ENCODE measurements at places on chromosomes 2 and 18.

DNA sequence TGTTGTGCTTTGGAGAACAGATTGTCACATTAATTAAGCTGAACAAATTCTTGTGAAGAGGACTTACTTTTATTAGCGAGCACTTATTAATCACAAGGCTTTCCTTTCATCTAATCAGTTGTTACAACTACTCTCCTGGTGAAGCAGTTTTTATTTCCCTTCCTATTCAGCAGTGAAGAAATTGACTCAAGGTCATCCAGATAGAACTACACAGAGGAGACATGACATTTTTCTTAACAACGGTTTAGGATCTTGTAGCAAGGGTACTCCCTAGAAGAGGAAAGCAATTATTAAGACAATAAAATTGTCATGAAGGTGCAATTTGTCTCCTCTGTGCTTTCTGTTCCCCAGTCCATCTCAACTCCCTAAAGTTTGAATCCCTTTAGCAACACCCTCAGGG, 61.3 kb downstream of the POLE4 start:
- no peak for DNase-seq

- no peak for DNase-seq
Observed at GRCh38 chr2:69579536-69579935, 64.0 kb downstream of the AAK1 start.

- DNase-seq, result no peak
Observed at GRCh38 chr2:149226790-149227189, 103.6 kb upstream of the LYPD6 start.

DNA sequence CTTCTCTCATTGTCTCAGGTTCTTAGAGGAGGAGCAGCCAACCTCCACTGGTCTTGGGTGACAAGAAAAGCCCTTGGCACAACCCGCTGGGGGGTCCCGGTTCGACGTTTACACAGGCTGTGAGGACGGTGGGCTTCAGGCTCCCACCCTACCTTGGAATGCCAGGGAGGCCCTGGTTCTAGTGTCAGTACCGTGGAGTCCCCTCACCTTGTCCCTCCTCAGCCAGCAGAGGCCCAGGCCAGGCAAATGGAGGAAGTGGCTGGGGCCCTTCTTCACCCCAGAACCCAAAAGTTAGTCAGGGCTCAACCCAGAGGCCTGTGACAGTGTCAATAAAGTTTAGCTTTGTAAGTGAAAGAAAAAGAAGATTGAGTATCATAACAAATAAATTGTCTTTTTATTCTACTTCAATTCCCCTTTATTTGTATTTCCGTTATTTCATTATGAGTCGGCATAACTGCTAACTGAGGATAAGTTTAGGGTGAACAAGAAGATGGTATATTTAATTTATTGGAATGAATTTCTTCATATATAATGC, 62.6 kb upstream of the ZSWIM2 start:
- no peak for DNase-seq

- no peak for DNase-seq
Observed at GRCh38 chr18:14959550-14959949, 211.6 kb downstream of the ANKRD30B start.

DNA sequence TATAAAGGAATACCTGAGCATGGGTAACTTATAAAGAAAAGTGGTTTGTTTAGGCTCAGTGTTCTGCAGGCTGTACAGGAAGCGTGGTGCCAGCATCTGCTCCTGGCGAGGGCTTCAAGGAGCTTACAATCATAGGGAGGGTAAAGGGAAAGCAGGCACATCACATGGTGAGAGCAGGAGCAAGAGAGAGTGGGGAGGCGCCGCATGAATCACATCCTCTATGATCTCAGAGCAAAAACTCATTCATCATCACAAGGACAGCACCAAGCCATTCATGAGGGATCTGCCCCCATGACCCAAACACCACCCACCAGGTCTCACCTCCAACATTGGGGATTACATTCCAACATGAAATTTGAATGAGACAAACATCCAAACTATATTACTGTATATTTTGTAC, 32.5 kb downstream of the R3HDM1 start:
- DNase-seq, result no peak

GRCh38 chr2:179344970-179345369, 80.3 kb upstream of the SESTD1 start:
- no peak for DNase-seq

- no peak for DNase-seq
Observed at GRCh38 chr18:261398-262073, 6.3 kb downstream of the THOC1 start.

- DNase-seq, result no peak
Observed at GRCh38 chr2:113133704-113134598, 6.6 kb downstream of the IL1RN start.

GRCh38 chr2:99156891-99157290, 2.1 kb downstream of the LIPT1 start:
- no peak for DNase-seq

GRCh38 chr2:205402011-205402410, 280.3 kb upstream of the NRP2 start:
- DNase-seq, result no peak

GRCh38 chr2:99850084-99850710, 292.2 kb downstream of the AFF3 start:
- no peak for DNase-seq

DNA sequence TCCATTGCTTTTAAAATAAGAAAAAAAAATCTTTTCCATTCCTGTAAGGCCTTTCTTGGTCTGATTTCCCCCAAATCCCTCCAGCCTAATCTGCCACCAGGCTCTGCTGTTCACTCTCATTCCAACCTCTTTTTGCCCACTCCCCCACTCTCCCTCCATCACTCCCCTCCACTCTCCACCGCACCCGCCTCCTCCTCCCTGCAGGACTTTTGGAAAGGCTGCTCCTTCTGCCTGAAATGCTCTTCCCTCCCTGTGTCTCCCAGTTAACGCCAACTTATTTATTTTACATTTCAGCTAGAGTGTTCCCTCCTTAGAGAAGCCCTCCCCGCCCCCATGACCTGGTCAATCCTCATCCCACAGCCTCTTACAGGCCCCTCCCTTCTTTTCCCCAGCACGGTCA, 4.7 kb upstream of the WNT6 start:
- DNase-seq, result no peak

GRCh38 chr18:58599106-58599505, 29.8 kb downstream of the ALPK2 start:
- DNase-seq, result no peak

Measured in mucosa of gallbladder (tissue), 1 donor.